ENCODE measurements at places on chromosomes 5 and 9.

DNA sequence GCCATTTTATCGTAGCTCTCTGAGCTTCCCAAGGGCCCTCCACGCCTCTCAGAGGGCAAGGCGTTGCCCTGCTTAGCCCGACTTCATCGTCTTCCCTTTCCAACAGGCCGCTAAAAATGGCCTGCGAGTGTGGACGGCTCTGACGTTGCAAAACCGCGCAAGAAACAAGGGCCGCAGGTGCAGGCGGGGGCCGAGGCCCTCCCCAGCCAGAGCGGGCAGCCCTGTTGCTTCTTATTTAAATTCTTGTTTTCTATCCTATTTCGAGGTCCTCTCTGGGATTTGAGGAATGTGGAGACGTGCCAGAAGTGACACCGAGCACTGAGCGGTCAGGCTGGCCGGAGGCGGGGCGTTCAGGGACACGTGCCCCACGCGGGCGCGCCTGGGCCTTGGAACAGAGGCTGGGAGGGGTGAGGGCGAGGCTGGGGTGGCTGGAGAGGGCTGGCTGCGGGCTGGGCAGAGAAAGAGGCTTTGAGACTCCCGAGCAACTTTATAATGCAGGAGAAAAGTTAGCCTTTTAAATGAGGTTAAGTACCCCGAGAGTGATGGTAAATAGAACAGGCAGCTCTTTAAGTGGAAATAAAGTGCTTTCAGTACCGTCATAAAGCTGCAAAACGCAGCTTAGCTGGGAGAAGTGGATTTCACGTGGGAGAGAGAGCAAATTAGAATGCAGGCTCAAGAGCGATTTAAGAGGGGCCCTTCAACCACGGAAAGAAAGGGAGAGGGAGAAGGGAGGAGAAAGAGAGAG is 243.6 kb downstream of the AUH start:
- peak; percentile 15 for DNase-seq

DNA sequence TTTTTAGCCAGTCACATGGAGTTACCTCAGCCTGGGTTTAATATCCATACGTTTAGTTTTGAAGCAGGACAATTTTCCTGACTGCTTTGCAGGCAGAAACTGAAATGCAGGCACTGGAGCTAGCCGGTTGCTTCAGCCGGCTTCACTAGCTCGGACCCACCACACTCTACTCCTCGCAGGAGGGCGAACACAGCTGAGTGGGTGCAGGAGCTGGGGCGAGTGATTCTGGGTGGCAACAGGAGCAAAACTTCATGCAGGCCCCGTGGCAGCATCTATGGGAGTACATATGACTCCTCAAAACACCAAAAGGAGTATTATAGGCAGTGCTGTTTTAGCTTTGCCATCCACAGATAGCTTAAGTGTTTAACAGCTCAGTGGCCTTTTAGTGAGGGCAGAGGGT is 1211.8 kb upstream of the NUDT12 start:
- no peak for DNase-seq

- DNase-seq: no peak
These were observed 238.3 kb upstream of the IRX1 start for GRCh38 chr5:3357291-3357690.

- no peak for DNase-seq
These were observed 31.3 kb downstream of the LHX6 start for GRCh38 chr9:122197426-122197825.

GRCh38 chr9:132878695-132879456 is at the start of gene SPACA9:
Gene SPACA9 (plus strand): TSS chr9:132878898. CDS start chr9:132883948, 5,050 bp downstream.
- DNase-seq: no peak

DNA sequence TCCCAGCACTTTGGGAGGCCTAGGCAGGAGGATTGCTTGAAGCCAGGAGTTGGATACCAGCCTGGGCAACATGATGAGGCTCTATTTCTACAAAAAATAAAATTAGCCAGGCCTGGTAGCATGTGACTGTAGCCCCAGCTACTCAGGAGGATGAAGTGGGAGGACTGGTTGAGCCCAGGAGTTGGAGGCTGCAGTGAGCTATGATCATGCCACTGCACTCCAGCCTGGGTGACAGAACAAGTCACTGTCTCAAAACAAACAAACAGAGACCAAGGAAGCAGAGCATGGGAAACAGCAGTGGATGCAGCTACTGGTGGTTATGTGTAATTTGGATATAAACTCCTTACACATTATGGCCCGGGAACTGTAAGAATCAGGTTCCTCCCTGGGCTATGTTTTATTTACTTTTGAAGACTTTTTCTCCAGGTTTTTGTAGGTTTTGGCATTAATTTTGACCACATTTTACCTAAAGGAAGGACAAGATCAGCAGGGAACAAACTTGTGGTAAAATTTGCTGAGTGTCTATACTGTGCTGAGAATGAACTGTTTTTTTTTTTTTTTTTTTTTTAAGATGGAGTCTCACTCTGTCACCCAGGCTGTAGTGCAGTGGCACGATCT is 8.3 kb downstream of the KIF2A start:
- DNase-seq: no peak

GRCh38 chr9:12695474-12695873 is 2.3 kb downstream of the TYRP1 start:
- no peak for DNase-seq

DNA sequence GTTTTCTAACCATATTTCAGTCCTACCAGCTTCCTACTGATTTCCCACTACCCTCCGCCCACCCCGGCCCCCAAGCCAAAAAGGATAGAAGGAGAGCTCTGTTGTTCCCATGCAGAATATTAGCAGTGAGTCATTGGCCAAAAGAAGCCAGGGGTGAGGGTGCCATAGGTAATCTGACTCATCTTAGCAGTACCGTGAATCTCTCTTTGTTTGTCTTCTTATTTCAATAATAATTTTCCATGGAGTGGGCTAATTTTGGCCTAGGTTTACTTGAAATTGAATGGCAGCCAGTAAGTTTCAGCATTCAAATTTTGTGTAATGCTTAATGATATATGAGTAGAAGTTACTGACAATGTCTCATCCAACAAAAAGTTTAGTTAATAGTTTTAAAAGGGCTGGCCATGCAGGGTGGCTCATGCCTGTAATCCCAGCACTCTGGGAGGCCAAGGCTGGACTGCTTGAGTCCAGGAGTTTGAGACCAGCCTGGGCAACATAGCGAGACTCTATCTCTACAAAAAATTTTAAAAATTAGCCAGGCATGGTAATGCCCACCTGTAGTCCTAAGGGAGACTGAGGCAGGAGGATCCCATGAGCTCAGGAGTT is 74.2 kb downstream of the C9orf152 start:
- no peak for DNase-seq

DNA sequence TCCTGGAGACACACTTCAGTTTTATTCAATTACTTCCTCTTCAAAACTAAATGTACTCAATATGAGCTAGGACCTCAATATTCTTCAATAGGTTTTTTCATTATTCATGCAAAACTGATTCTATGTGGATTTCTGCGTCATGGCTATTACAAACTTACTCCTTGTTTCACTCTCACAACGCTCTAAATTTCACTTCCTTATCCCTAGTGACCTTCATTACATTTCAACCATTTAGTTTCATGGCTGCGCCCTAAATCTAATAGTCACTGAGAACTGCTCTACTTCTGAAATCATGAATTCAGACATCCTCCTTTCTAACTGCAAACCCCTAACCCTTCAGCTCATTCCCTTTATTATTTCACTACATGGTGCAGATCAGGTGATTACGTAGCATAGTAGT is 93.9 kb downstream of the SLC25A46 start:
- no peak for DNase-seq

- DNase-seq: no peak
These were observed 110.2 kb downstream of the DAPK1 start for GRCh38 chr9:87607859-87608258.

GRCh38 chr9:112170968-112171367 is 4.1 kb downstream of the SUSD1 start:
- DNase-seq: no peak

Data from iPS DF 19.7 (cell line).